ENCODE measurements at places on chromosomes 6 and 20. TPM values are rescaled to one million over a fixed set of nuclear protein-coding genes. Genes with fewer than 3 reads are reported as not detected.

DNA sequence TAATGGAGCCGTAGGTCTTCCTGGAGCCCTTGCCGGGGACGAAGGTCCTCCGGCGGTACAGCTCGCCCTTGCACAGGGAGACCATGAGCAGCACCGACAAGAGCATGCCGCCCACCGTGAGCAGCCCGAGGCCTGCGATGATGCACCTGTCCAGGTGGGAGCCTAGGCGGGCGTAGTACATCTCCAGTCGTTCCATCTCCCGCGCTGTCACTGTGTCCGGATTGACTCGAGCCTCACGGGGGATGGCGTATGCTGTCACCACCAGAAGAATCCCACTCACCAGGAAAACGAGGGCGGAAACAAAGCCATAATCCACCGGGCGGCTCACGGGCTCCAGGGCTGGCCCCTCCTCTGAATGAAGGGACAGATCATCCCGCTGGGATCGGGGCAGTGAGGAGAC is 3.8 kb downstream of the TMEM74B start:
- H3K27me3 ChIP-seq, result peaks cover 17% of the 10 kb centered on the region
- no peak overlapping the region for H3K4me3 ChIP-seq
- no peak for DNase-seq
- H3K4me1 ChIP-seq, result no peaks in the 10 kb centered on the region

GRCh38 chr6:98514796-98515195 is 319.6 kb upstream of the POU3F2 start:
- no peaks in the 10 kb centered on the region for H3K4me1 ChIP-seq
- no peak for DNase-seq
- H3K4me3 ChIP-seq, result no peak overlapping the region
- no peaks in the 10 kb centered on the region for H3K27me3 ChIP-seq

DNA sequence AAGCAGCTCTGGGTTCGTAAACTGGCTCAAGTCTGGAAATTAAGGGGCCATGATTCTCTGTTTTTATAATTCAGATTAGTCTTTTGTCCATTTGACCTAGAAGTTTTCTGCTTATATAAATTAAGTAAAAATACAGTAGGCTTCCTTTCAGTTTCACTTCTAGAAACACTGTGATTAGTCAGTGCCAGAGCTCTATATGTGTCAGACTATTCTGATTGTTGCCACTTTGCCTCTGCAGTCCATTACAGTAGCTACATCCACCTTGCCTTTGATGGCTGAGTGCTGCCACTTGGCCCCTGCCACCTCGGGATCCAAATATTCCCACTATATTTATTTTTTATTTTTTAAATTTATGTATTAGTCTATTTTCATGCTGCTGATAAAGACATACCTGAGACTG is 7.9 kb downstream of the ZC2HC1B start:
- H3K27ac ChIP-seq, result no peak overlapping the region
- no peak overlapping the region for H3K4me3 ChIP-seq
- DNase-seq, result peak; percentile 8
- no peaks in the 10 kb centered on the region for H3K36me3 ChIP-seq

- no peaks in the 10 kb centered on the region for H3K36me3 ChIP-seq
- H3K4me1 ChIP-seq, result peaks cover 10% of the 10 kb centered on the region
- H3K27me3 ChIP-seq, result no peaks in the 10 kb centered on the region
- no peak overlapping the region for H3K27ac ChIP-seq
Observed at GRCh38 chr6:11770546-11771466, 7.8 kb downstream of the ADTRP start.

- H3K27me3 ChIP-seq, result no peaks in the 10 kb centered on the region
- no peak for DNase-seq
- no peak overlapping the region for H3K4me3 ChIP-seq
Observed at GRCh38 chr20:210809-211502, 16.1 kb upstream of the DEFB129 start.

GRCh38 chr20:20273286-20273685 is 94.6 kb upstream of the INSM1 start:
- H3K4me1 ChIP-seq, result no peaks in the 10 kb centered on the region
- no peak for DNase-seq
- H3K4me3 ChIP-seq, result no peak overlapping the region
- H3K27me3 ChIP-seq, result no peaks in the 10 kb centered on the region
- no peaks in the 10 kb centered on the region for H3K36me3 ChIP-seq
- H3K27ac ChIP-seq, result no peak overlapping the region

GRCh38 chr6:82372656-82373055 is 9.0 kb downstream of the TPBG start:
- H3K4me3 ChIP-seq, result no peak overlapping the region
- H3K36me3 ChIP-seq, result no peaks in the 10 kb centered on the region
- H3K27ac ChIP-seq, result no peak overlapping the region
- no peaks in the 10 kb centered on the region for H3K27me3 ChIP-seq

GRCh38 chr6:82363428-82364086 is at the start of gene TPBG:
Gene TPBG (plus strand): TSS chr6:82363817. CDS start chr6:82364962, 1,145 bp downstream.
- H3K36me3 ChIP-seq, result no peaks in the 10 kb centered on the region
- H3K4me1 ChIP-seq, result no peaks in the 10 kb centered on the region
- peak within 1 kb of the TSS; percentile 72 for H3K27ac ChIP-seq
- DNase-seq, result peak; percentile 69
- H3K4me3 ChIP-seq, result peak within 1 kb of the TSS; percentile 81

- no peak overlapping the region for H3K4me3 ChIP-seq
- H3K36me3 ChIP-seq, result peaks cover 41% of the 10 kb centered on the region
- no peak for DNase-seq
- peaks cover 3% of the 10 kb centered on the region for H3K4me1 ChIP-seq
- no peak overlapping the region for H3K27ac ChIP-seq
- no peaks in the 10 kb centered on the region for H3K27me3 ChIP-seq
Observed at GRCh38 chr20:21342656-21343345, 39.7 kb downstream of the XRN2 start.

TBXT gene
- not detected for total RNA-seq

OTOR gene
- total RNA-seq, result not detected

OCSTAMP gene
- total RNA-seq, result not detected

MARCKS gene
- total RNA-seq, result 224 TPM

BCAS1 gene
- not detected for total RNA-seq

SLC17A2 gene
- not detected for total RNA-seq

PROKR2 gene
- total RNA-seq, result not detected

RNF182 gene
- total RNA-seq, result 1.3 TPM

OR2B6 gene
- not detected for total RNA-seq
